ENCODE measurements at places on chromosomes 2 and 18.

GRCh38 chr2:24231461-24231881 lies 56.6 kb downstream of the FAM228A start:
- DNase-seq: no peak

GRCh38 chr2:53896864-53897263 lies 37.1 kb upstream of the GPR75 start:
- DNase-seq: no peak

DNA sequence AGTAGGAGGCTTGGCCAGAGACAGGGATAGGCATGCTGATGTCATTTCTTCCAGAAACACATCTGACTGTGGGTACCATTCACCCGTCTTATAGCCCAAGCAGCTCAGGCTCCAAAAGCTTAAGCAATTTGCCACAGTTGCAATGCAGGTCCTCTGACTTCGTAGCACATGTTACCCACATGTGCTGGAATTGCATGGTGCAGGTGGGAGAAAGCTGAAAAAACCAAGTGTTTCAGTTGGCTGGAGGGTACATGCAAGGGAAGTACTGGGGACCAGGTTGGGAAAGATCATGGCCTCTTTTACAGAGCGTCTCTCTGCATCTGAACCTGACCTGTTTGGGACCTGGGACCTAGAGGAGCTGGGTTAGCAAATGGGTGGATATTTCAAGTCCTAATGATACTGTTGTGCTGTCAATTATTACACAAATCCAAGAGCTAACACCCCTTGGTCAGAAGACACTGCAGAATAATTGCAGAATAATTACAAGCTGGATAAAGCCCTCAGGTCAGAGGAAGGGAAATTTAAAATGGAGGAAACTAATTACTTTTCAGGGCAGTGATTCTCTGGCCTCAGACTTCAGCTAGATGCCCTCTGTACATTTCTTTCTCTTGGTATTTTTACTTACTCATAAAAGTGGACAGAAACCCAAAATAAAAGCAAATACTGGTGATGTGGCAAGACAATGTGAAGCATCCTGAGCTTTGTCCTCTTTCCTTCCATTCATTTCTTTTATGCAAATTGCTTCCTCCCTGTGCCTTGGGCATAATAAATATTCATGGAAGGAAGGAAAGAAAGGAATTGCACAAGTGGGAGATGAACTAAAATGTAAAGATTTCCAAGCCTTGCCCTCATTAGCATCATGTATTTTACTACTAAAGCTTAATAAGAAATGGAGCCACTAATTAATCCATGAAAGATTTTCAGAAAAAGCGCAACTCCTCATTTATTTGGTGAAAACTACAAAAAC lies 45.6 kb upstream of the TTC39C start:
- no peak for DNase-seq

DNA sequence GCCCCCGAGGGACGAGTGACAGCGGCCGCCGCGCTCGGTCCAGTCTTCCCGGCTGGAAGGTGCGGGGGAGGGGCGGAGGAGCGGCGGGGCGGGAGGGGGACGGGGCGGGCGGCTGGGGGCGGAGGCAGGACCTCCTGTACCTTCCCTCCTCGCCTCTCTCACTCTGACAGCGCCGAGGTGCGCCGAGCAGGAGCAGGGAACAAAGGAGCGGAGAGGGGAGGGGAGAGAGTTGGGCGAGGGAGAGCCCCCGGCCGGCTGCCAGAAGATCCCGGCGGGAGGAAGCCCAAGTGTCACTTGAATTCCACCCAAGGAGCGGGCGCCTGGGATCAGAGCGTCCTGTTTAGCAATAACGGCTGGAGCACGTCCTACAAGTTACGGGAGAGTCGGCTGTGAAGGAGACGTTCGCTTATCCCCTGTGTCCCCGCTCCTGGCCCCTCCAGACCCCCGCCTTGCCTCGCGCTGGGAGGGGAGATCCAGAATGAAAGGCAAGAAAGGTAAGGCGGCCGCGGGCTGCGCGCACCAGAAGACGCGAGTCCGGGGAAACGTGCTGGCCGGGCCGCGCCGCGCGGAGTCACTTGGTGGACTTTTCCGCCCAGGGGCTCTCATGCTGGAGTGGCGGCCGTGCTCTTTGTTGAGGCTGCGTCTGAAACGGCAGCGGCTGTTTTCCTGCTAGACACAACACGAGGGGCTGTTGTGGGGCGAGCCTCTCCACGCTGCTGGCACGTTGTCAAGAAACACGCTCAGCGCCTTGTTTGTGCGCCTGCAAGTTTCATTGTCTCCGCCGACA lies at the start of gene TGIF1:
TGIF1 (plus strand) TSS at position 161 of the 787 bp plus-strand sequence; CDS start at position 479, 318 bp downstream.
- DNase-seq: peak; percentile 88

- DNase-seq: no peak
These were observed 108.5 kb upstream of the NCK2 start for GRCh38 chr2:105636109-105636740.

All from left ventricle myocardium superior (tissue), 1 donor.